ENCODE measurements at places on chromosomes 12 and 14.

GRCh38 chr14:72027061-72027460, 94.8 kb downstream of the RGS6 start:
- DNase-seq = no peak

DNA sequence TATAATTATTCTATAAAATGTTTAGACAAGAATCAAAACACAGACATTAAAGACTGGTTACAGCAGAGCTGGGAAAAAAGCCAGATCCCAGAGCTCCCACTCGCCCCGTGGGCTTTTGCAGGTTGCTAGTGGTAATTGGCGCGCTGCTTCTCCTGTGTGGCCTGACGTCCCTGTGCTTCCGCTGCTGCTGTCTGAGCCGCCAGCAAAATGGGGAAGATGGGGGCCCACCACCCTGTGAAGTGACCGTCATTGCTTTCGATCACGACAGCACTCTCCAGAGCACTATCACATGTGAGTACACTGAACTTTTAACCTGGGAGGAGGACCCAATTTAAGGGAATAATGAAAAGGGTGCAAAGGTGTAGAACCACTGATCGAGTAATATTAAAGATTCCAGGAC, 7.5 kb downstream of the TMEM52B start:
- DNase-seq = no peak

GRCh38 chr12:51202718-51203117, 15.1 kb downstream of the POU6F1 start:
- DNase-seq = no peak

DNA sequence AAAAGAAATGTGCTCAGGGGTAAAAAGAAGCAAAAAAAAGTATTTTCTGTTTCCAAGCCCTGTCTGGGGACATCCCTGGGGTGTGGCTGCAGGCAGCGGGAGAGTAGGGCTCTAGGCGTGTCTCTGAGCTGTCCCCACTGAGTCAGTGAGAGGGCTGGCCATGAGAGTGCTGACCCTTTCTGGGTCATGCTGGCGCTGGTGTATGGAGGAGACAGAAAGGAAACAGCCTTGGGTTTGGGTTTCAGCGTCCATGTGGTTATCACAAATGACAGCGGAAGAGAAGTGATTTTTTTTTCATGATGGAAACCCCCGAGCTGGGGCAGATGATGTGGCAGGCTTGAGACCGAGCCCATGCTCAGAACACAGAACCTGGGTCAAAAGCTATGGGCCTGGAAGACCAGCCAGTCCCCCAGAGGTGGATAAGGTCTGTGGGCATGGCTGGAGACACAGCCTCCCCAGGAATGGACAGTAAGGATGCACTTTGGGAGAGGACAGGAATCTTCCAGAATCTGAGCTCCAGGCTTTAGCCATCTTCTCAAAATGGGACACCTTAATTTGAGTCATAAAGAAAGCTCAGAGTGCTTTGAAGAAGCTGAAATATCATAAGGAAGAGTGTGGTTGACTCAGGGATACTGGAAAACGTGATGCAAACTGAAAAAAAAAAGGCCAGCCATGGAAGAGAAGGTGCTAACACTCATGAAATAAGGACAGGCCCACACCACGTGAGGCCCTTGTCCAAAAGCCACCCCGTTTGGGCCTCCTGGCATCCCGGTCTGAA, 36.2 kb downstream of the SYNE3 start:
- no peak for DNase-seq

DNA sequence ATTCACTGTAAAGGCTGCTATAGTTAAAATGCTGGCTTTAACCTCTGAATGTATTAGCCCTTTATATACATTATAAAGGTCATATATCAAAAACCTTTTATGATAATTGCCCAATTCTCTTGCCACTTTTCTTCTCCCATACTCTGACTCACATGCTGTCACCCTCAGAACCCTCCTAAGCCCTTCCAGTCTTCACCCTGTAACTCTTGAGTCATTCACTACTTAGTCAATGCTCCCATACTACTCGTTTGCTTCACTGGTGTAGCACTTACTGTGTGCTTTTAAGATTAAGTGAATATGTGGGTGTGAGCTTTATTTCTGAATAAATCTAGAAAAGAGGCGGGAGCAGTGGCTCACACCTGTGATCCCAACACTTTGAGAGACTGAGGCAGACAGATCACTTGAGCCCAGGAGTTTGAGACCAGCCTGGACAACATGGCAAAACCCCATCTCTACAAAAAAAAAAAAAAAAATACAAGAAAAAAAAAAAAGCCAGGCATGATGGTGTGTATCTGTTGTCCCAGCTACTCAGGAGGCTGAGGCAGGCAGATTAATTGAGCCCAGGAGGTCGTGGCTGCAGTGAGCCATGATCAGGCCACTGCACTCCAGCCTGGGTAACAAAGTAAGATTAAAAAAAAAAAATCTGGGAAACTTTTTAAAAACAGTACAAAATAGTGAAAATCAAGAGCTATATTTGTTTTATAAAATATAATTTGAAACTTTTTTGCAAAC, 37.6 kb downstream of the SPATA7 start:
- no peak for DNase-seq

- no peak for DNase-seq
Observed at GRCh38 chr14:33393895-33394368, 455.3 kb downstream of the NPAS3 start.

Measured in anterior cingulate cortex (tissue), 58 donors.